T-helper 9 cell (primary cell): ENCODE measurements at places on chromosomes 13 and 19.

DNA sequence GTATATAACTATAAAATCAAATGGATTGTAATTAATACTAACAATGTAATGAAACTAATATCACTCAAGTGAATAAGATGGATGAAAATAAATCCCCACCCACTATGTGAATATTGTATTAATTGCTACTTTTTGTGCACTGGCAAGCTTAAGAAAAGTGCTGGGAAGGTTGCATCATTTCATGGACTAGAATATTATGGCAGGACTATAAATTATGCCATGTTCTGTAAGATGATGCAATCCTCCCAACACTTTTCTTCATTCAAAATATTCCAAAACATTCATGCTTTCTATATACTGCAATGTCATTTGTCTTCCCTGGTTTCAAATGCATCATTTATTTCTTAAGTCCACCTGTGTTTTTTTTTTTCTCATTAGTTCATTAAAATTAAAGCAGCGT, 457.6 kb upstream of the GPC6 start:
- DNase-seq = no peak

- DNase-seq = no peak
Observed at GRCh38 chr13:44676534-44676933, 100.4 kb upstream of the TSC22D1 start.

DNA sequence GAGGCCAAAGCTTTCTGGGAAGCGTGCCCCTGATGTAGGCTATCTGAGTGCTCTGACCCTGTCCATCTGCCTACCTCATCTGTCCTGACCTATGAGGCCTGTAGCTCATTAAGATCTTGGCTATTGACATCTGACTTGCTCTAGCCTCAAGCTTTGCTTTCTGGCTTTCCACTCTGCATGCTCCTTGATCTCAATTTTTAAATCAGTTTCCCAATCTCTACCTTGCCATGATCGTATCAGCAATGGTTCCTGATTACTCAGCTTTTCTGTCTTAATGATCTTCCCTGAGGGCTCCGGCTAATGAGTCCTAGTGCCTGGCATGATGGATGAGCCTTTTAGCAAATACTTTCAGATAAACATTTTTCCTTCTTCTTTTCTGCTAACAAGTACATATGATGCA, 262.0 kb downstream of the NDFIP2 start:
- no peak for DNase-seq

DNA sequence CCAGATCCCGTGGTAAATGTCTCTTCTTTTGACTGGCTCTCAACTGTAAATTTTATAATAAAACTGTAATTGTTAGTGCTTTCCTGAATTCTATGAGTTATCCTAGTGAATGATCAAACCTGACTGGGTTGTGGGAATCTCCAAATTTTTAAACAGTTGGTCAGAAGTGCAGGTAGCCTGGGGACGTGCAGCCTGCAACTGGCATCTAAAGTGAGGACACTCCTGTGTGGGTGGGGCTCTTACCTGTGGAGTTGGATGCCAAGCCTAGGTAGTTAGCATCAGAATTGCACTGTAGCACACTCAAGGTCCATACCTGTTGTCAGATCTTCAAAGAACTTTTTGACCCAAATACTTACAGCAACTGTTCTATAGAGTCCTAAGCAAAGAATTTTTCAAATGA, 207.1 kb upstream of the NBEA start:
- DNase-seq = no peak

DNA sequence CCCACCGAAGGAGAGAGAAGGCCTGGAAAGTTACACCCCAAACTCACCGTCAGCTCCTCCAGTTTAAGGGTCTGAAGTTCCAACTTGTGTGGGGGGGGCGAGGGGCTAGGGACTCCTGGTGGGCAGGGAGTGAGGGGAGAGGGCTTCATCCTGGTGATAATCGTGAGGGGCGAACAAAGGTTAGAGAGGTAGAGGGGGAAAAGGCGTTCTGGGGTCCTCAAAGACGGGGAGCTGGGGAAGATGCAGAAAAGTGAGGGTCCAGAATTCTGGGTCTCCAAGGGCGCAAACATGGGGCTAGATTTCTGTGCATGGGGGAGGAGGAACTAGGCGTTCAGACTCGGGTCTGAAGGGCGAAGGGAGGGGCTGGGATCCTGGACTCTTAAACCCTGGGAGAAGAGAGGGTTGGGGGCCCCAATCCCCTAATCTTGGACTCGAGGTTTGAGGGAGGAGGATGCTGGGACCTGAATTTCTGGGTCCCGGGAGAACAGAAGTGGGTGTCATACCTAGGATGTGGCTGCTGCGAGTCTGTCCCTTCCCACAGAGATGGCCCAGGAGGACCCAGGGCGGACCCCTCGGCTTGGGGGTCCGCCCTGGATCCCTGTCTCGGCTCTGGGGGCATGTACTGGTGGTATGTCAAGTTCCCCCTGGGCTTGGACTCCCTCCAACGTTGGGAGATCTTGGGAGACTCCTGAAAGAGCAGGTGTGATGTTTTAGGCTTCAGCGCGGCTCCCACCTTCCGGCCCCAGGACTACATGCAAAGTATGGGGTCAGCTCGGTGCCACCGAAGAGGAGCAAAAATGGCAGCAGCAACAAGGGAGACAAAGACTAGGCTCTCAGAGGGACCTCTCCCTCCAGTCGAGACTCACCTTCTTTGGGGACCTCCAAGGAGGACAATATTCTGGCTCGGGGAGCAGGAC, 4.5 kb downstream of the MAMSTR start:
- no peak for DNase-seq

- no peak for DNase-seq
Observed at GRCh38 chr13:49782784-49783183, 9.7 kb downstream of the KPNA3 start.

DNA sequence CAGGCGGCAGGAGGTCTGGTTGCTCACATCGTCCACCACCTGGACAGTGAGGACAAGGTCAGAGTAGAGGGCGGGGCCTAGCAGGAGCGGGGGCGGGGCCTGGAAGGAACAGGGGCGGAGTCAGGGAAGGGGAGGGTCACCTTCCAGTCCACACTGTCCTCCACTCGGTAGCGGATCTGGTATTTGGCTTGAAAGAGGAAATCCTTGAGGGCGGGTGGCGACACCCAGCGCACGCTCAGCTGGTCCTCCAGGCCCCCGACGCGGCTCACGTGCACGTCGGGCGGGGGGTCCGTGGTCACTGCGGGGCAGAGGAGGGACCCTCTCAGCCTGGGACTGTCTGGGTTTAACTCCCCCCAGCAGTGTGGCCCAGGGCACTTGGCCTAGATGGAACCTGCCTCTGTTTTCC, 8.2 kb downstream of the REX1BD start:
- no peak for DNase-seq

DNA sequence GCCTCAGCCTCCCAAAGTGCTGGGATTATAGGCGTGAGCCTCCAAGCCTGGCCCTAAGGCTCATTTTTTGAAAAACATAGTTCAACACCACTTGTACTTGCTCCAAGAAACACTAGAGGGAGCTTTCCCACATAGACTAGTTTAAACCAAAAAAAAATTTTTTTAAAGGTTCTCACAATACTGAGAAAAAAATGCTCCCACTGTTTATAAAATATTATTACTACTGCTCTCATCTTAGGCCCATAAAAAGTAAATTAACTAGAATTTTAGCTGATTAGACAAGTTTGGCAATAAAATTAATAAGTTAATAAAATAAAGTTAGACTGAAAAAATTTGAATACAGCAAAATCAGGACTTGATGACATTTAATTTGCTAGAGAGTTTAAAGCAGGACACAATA, 109.5 kb downstream of the TBC1D4 start:
- no peak for DNase-seq

DNA sequence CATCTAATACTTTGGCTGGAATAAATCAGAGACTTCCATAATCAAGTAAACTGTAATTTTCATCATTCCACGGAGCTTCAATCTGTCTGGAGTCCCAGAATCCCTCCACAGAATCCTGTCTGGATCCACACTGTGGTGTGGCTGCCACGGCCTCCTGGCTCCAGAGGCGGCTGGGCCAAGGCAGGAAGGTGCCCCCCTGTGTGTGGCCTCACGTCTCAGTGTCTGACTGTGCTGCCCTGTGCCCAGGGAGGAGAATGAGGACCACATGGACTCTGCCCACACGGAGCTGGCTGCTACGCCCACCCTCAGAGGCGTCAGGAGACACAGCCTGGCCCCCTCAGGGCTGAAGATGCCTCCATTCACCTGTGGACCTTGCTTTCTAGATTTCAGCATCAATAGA, 12.2 kb upstream of the ZNF135 start:
- DNase-seq = no peak
